Activated CD4-positive, alpha-beta T cell treated with anti-CD3 and anti-CD28 coated beads, Interleukin-10, Interleukin-2, amounts not matched to agents 100 ng/mL and 50 ng/mL, durations not matched to agents 16 hours and 8 hours (primary cell): ENCODE measurements at places on chromosomes 4 and X.

GRCh38 chr4:126755506-126755905 lies 877.3 kb upstream of the INTU start:
- no peak for DNase-seq

DNA sequence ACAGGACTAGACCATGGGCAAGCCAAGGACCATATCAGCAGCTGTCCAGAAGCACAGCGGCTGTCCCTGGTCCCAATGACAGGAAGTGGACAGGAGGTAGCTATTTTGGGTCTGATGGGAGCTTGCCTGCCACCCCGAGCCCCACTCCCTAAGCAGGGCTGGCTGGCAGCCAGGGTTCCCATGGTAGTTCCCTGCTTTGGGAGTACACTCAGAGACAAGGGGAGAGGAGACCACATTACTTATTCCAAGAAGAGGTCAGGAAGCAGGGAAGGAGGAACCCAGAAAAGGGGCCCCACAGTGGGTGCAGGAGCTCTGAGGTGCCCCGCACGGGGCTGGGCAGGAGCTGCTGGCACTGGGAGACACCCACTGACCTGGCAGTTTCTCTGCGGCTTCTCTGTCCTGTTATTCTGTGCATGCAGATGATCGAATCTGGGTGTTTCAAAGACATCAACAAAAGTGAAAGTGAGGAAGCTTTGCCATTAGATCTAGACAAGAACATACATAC lies 36.3 kb downstream of the HTT-AS start:
- DNase-seq = peak; percentile 30

- DNase-seq = no peak
Measured at GRCh38 chr4:76364763-76365162, 56.2 kb downstream of the CCDC158 start.

- DNase-seq = no peak
Measured at GRCh38 chr4:61493470-61493869, 293.3 kb downstream of the ADGRL3 start.

DNA sequence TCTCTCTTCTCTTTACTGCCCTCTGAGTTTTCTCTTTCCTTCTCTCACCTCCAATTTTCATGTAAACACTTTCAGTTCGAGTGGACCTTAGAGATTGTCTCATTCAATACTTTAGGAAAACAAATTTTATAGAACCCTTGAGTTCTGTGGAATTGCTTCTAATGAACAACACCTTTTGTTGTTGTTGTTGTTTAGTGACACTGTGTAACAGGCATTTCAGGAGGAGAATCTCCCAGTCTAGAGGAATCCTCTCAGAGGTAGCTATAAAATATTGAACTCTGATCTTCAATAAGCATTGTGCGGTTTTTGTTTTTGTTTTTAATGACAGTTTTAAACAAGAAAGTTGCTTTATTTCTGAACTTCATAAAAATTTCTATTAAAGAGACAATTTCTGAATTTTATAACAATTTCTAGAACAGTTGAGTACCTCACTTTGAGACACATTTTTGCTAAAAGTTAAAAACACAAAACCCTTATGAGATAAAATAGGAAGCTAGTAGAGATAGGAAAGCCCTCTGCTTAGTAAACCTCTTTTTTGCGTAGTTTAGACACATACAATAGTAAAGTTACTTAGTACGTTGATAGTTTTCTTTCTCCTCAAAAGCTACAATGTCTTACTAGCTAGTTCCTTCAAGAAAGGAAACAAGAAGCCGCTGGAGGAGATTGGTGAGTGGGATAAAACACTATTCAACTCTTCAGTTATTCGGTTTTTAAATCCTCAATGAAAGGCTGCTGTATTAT lies 38.8 kb downstream of the CLCN3 start:
- DNase-seq = peak; percentile 3

- DNase-seq = no peak
Measured at GRCh38 chr4:160510928-160511327, 1408.0 kb downstream of the RAPGEF2 start.

DNA sequence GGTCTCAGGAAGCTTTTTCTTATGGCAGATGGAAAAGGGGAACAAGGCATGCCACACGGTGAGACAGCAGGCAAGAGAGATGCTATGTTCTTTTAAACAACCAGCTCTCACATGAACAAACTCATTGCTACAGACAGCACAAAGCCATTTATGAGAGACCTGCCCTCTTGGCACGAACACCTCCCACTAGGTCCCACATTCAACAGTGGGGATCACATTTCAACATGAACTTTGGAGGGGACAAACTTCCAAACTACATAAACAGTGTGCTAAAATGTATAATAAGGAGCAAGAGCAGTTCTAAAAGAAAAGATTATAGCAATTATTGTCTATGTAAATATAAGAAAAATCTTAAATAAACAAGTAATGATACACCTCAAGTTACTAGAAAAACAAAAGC lies 391.8 kb upstream of the CPXCR1 start:
- DNase-seq = no peak

- DNase-seq = no peak
Measured at GRCh38 chr4:23061431-23061830, 368.7 kb downstream of the GBA3 start.

- no peak for DNase-seq
Measured at GRCh38 chr4:152929888-152930287, 6.2 kb upstream of the FHDC1 start.

DNA sequence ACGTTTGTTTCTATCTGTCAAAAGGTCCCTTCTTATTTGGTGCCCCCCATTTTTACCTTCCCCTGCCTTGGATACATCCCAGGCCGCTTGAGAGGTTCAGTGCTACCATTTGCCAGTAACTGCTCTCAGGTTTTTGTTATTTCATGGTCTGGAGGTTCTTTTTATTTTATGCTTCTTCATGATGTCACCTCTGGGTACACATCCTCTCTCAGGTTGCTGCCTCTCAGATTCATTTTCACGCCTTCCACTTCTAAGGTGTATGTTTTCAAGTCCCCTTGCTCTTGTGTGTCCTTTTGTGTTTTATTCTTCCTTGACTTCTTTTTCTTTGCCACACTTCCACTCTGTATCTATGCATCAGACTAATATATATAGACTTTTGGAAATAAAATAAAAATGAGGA lies 640.1 kb upstream of the AADAT start:
- DNase-seq = no peak

DNA sequence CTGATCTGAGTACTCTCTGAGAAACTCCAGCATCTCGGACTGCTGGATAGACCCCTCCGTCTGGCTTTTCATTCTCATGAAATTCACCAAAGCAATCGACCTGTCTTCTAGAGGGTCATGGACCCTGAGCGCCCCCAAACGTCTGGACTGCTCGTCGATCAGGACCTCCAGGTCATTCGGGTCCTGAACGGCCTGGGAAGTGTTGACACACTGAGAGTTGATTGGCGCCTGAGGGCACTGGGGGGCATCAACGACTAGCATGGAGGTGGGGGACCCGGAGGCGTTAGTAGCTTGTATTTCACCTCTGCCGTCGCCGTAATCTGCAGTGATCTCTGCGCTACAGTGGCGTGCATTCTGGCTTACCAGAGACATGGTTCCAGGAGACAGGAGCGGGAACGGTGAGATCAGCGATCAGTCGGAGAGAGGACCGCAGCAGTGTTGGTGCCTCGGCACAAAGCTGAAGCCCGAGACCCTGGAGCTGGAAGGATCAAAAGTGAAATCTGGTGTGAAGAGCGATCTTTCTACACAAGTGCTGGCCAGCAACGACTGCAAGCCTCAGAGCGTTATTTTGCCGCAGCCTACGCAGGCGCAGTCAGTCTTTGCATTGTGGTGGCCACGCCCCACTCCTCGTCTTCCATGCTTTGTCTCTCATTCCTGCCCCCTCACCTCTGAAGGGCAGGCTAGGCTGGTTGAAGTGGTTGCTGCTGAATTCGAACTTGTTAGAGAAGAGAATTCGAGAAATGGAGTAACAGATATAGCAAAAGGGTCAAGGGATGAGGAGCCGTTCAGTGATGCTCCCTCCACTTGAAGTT lies at the start of gene MAGEE2:
TSS of gene MAGEE2 (minus strand) at position 575 of the 812 bp plus-strand sequence. CDS start at position 372, 203 bp downstream.
- no peak for DNase-seq

DNA sequence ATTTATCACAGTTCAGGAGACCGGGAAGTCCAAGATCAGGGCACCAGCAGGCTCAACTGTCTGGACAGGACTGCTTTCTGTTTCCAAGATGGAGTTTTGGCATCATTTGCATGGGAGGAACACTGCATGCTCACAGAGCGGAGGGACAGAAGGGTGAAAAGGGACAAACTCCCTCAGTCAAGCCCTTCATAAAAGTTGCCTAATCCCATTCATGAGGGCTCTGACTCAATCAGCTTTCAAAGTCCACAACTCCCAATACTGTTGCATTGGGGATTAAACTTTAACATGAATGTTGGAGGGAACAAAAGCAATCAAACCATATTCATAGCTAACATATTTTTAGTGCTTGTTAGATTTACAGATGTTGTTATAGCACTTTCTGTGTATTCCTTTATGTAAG lies 158.9 kb upstream of the MAD2L1 start:
- no peak for DNase-seq

DNA sequence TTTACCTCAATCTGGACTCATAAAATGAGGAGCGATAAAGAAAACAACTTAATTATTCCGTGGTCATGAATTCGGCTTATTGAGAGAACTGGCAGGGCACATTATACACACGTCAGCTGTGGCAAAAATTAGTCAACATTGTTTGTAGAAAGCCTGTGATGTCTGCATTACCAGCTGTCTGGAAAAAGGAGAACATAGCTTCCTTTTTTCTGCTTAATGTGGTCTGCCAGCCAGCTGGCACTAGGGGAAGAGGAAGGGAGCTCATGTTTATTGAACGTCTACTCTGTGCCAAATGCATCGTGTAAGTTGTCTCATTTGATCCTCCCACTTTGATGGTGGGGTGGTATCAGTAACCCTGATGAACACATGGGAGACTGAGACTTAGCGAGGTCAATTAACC lies 367.6 kb downstream of the ARHGAP24 start:
- DNase-seq = no peak

DNA sequence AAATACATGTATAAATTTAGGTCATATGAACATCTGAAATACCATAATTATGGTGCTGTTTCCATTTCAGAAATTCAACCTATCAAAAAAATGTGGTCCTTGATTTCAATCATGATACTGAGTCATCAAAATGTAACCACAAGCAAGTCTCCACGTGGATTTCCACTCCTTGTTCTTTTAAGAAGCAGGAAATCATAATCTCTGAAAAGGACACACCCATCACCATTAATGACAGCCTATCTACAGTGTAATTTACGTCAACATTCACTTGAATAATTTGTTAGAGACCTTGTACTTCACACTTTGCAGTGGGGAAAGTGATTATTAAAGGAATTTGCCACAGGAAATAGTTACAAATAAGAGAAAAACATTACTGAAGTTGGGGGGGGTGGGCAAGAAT lies 17.7 kb upstream of the SLC7A11 start:
- no peak for DNase-seq

DNA sequence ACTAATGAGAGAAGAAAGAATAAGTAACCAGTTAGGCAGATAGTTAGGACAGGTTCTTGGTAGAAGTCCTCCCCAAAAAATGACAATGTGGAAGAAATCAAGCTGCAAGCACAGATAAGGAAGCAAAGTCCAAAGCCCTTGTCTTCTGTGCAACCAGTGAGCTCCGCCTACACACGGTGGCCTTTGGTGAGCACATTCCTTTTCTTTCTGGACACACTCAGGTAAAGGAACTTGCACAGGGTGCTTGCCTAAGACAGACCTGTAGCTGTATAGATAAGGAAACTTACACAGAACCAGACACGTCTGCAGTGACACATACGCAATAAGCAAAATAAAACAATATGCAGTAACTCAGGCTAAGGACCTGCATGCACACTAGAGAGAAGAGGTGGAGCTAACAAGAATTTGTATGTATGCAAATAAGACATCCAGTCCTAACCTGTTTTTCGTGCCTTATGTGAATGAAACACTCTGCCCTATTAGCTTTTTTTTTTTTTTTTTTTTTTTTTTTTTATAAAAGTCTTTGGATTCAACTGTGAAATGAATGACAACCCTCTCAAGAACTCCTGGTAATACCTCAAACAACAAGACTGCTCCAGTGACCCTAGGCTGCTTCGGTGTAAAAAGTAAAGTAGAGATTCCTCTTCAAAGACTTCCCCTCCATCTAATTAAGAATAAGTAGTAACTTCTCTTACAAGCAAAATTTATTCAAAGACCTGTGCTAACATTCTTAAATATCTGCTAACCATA lies 48.8 kb downstream of the UGT2B10 start:
- no peak for DNase-seq

DNA sequence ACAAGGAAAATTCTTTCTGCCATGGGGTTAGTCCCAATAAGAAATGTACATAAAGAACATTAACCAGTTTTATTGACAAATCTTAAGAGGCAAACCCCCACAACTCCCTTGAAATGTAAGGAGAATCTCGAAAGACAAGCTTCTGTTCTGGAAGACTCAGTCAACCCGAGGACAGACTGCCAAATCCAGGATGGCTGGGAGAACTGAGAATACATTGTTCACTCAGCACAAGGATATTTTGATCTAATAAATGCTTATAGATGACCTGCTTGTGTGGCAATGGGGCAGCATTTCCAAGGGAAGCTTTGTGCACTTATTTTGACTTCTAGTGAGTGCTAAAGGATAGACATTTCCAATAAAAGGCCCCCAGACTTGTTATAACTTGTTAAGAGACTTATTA lies 280.4 kb downstream of the DHX15 start:
- DNase-seq = no peak

DNA sequence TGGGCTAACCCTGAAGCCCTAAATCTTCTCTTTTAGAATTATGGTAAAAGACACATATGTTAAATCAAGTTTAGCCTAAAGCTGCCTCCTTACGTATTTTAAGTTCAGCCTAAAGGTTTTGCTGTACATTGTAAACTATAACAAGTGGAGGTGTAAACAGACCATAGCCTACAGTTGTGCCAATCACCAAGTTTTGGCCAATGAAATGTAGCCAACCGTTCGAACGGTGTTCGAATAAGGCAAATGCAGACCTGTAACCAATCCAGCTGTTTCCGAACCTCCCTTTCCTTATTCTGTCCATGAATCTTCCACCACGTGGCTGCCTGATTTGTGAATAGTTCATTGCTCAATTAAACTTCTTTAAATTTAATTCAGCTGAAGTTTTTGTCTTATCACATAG lies 52.1 kb upstream of the TBC1D9 start:
- no peak for DNase-seq

GRCh38 chrX:57677132-57677858 lies 2.8 kb downstream of the NLRP2B start:
- no peak for DNase-seq

DNA sequence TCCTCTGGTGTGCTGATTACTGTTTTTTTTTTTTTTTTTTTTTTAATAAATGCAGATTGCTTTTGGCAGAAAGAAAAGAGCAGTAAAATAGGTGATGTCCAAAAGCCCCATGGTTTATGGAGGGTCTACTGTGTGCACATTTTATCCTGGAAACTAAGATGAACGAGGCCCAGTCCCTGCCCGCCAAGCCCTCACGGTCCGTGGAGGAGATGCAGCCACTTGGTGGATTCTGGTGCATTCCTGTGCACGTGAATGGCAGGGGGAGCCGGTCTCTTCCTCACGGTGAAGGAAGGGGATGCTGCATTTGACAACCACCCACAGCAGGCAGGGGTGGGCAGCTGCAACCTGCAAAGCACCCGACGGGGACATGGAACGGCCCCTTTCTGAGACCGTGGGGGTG lies 100.2 kb upstream of the AFAP1 start:
- no peak for DNase-seq

- no peak for DNase-seq
Measured at GRCh38 chr4:72006586-72006985, 25.2 kb upstream of the NPFFR2 start.

GRCh38 chr4:1277667-1278665 lies 11.7 kb upstream of the MAEA start:
- no peak for DNase-seq
